IPS DF 19.7 (cell line): ENCODE measurements at places on chromosomes 2 and 18.

DNA sequence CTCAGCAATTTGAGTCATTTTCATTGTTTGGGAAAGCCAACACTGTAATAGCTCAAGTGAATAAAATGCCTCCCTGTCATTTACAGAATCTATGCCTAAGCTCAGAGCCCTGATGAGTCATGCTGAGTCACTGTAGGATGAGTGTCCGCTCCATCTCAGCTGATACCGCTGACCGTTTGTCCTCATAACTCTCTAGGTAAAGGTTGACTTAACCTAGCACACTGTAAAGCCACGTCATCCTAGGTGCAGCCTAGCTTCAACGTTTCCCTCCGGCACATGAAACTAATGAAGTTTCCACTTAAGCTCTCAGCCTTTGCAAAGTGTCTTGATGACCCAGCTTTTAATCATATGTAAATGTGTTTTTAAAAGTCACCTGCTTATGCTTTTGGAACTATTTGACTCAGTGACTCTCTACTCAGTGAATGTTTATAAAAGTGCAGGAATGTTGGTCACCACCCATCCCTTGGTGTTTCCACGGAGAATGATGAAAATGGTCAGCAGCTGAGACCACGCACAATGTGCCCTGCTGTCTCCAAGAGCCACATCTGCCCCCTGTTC is 154.0 kb downstream of the PMAIP1 start:
- no peak for DNase-seq

DNA sequence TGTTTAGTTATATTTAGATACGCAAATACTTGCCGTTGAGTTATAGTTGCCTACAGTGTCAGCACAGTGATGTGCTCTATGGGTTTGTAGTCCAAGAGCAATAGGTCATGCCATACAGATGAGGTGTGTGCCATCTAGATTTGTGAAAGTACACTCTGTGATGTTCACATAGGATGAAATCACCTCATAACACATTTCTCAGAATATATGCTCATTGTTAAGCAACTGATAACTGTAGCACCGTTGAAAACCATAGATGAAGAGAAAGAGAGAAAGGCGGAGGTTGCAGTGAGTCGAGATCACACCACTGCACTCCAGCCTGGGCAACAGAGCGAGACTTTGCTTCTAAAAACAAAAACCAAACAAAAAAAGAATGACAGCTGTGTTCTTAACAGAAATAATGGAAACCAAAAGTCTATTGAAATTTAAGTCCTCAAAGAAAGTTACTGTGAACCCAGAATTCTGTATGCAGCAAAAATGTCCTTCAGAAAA is 9.5 kb downstream of the DGKD start:
- DNase-seq = no peak

- no peak for DNase-seq
Measured at GRCh38 chr18:64566456-64566855, 417.6 kb upstream of the LINC00305 start.

GRCh38 chr18:35024965-35025364 is 16.2 kb upstream of the MAPRE2 start:
- DNase-seq = no peak

GRCh38 chr2:152924722-152925121 is 206.3 kb downstream of the ARL6IP6 start:
- no peak for DNase-seq

- no peak for DNase-seq
Measured at GRCh38 chr2:187313831-187314230, 134.2 kb downstream of the CALCRL start.

- no peak for DNase-seq
Measured at GRCh38 chr2:155485141-155485842, 786.8 kb downstream of the KCNJ3 start.

GRCh38 chr2:57908736-57909161 is 137.9 kb upstream of the VRK2 start:
- no peak for DNase-seq

GRCh38 chr2:28438532-28439063 is 45.9 kb downstream of the FOSL2 start:
- no peak for DNase-seq

DNA sequence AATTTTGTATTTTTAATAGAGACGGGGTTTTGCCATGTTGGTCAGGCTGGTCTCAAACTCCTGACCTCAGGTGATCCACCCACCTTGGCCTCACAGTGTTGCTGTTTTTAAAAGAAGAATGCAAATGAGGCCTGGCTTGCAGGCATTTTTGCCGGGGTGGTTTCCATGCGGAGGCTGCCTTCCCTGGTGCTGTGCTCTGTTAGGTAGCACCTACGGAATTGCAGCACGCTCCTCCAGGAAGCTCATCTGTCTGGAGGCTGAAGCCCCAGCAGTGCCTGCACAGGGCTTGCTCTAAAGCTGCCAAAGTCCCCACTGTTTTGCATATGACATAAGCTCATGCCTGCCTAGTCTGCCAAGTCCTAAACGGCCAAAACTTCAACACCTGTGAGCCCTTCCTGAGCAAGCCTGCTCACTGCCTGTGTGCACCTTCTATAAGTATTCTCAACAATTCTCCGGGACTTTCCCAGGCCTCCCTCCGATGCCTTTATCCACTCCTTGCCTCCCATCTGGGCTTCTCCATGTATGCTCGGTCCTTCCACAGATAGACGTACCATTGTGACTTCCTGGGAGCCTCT is 551.3 kb upstream of the RAB6C start:
- no peak for DNase-seq

DNA sequence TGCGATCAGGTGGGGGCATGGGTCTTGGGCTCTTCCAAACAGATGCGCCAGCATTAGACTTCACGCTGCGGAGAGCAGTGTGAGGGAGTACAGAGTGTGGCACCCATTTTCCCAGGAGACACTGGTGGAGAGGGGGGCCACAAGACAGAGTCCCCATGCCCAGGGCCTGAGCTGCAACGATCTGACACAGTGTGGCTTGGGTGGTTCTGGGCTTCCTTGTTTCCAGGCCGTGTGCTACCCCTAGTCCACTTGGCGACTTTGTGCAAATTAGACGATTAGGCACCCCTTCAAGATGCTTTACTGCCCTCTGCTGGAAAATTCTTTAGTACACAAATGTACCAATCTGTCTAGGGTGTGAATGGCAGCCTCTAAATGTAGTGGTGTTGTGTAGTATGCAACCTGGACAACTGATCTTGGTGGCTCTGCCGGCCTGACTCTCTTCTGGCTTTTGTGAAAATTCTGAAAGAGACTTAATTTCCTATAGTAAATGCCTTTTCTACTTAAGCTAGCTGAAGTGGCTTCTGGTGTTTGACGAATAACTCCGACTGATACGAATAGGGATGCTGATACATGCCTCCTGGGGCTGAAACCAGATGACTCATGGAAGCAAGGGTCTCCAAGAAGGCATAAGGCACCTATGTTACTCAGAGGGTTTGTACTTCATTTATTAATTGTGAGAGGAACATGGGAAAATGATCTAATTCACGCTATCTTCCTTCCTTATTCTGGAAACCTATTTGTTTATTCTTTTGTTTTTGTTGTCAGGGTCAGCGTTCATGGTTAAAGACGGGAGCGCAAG is 92.3 kb upstream of the SMAD2 start:
- no peak for DNase-seq

DNA sequence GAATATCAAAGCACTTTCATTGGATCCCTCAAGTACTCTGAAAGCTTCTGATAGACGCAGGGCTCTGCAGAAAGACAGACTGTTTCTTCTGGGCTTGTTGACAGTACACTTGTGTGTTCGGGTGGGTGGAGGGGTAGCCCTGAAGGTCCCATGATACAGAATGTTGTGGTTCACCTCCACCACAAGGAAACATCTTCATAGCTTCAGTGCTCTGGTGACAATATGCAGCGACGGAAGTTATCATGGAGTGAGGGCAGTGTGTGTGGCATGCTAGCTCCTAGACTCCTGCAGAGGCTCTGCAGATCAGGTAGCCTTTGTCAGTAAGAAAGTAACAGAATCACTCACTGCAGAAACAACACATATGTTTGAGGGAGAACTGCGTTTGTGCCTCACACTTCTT is 90.7 kb downstream of the MEIS1 start:
- no peak for DNase-seq

DNA sequence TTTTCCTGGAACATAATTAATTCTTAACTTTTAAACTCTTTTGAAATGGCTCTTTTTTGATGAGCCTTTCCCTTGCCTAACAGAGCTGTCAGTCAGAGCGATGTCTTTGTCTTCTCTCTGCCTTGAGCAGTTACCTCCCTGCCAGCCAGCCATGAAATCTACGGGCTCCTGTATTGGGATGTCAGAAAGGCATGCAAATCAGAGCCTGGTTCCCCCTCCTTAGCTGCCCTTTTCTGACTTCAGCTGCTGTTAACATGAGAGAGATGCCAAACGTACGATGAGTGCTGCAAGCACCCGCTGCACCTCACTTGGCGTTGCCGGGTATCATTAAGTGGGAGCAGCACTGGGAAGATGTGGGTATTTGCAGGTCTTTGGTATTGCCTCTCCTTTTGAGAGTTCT is 131.4 kb upstream of the BOD1L2 start:
- no peak for DNase-seq

DNA sequence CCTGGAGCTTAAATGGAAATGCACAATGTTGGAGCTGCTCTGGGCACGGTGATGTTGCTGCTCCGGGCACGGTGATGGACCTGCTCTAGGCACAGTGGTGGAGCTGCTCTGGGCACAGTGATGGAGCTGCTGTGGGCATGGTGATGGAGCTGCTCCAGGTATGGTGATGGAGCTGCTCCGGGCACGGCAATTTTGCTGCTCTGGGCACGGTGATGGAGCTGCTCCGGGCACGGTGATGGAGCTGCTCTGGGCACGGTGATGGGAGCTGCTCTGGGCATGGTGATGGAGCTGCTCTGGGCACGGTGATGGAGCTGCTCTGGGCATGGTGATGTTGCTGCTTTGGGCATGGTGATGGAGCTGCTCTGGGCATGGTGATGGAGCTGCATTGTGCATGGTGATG is 79.7 kb downstream of the LDLRAD4 start:
- DNase-seq = no peak

GRCh38 chr2:37713258-37713700 is 41.8 kb upstream of the CDC42EP3 start:
- DNase-seq = no peak

DNA sequence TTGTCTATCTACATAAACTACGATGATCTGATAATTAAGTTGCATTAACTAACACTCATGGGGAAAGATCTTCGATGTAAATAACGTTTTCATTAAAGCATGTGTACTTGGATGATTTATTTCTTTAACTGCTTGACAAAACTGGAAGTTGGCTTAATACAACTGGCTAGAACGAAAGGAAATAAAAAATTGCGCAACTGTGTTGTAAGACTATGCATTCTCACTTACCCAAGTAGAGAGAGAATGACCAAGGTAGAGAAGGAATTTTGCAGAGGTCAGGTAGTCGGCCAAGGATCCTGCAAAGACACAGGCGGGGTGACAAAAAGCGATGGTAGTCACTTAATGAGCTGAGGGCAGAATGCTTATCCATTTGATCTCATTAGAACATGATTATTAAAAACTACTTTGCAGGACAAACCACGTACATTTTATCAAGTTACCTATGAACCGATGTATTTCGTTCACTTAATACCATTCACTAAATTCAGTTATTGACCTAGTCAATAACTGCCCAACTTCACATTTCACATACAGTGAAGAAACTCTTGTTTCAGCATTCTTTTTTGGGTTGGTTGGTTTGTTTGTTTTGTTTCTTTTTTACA is 900 bp downstream of the SLC40A1 start:
- DNase-seq = no peak

GRCh38 chr2:215918901-215919599 is 94.3 kb downstream of the MREG start:
- no peak for DNase-seq
